ENCODE measurements at places on chromosomes 4 and X.

DNA sequence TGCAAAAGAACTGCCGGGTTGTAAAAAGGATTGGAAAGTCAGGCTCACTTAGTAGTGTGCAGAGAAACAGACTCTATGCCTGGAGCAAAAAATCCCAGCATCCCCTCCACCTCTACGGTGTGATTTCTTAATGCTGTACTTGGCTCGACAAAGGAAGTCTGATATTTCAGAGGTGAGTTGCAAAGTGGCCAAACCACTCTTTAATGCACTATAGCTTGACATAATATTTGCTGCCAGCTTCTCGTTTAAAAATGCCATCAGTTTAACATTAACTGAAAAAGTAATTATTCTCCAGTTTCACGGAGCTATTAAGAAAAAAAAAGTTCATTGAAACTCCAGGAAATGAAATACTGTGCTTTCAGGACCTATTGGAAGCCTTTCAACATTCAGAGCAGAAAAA, 448.3 kb upstream of the ZFP42 start:
- DNase-seq: peak; percentile 10

- DNase-seq: no peak
These were observed 101.4 kb downstream of the C4orf51 start for GRCh38 chr4:145781351-145781750.

DNA sequence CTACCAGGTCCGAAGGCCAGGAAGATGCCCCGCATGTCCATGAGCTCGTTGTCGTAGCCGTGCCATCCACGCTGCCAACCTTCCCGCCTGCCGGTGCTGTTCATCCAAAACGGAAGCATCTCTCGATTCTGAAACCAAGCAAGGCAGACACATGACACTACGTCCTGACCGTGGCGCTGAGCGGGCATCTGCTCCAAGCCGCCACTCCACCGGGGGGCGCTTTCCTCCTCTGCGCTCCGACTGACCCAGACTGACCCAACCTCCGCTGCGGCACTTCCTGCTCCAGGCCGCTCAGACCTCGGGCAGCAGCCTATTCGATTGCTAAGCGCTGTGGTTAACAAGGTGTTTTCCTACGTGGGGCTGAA, 120.5 kb downstream of the ENPP6 start:
- DNase-seq: peak; percentile 37

- no peak for DNase-seq
These were observed 34.6 kb upstream of the MID1 start for GRCh38 chrX:10654960-10655359.

DNA sequence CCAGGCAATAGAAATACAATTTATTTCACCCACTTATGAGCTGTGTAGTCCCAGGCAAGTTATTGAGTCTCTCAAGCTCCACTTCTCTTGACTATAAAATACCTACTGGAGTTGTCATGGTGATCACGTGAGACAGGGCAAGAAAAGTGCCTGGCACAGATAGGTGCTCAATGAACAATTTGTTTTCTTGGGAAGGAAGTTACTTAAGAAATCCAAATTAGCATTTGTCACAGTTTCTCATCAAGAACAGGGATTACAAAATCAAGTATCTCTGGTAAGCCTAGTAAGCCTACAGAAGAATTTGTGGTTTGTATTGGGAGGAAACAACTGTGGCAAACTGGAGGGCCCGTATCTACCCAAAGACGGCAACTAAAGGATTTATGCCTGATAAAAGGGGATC, 37.5 kb upstream of the RASGEF1B start:
- DNase-seq: no peak
